CD4-positive, alpha-beta T cell treated with Interleukin-21 for 1 hour (primary cell): ENCODE measurements at places on chromosomes 2 and 18.

- DNase-seq = no peak
Observed at GRCh38 chr18:57836557-57836956, 33.4 kb upstream of the ATP8B1 start.

GRCh38 chr2:83784315-83784714 is 674.8 kb downstream of the SUCLG1 start:
- DNase-seq = no peak

- DNase-seq = no peak
Observed at GRCh38 chr2:96880891-96881273, 11.0 kb upstream of the SEMA4C start.

DNA sequence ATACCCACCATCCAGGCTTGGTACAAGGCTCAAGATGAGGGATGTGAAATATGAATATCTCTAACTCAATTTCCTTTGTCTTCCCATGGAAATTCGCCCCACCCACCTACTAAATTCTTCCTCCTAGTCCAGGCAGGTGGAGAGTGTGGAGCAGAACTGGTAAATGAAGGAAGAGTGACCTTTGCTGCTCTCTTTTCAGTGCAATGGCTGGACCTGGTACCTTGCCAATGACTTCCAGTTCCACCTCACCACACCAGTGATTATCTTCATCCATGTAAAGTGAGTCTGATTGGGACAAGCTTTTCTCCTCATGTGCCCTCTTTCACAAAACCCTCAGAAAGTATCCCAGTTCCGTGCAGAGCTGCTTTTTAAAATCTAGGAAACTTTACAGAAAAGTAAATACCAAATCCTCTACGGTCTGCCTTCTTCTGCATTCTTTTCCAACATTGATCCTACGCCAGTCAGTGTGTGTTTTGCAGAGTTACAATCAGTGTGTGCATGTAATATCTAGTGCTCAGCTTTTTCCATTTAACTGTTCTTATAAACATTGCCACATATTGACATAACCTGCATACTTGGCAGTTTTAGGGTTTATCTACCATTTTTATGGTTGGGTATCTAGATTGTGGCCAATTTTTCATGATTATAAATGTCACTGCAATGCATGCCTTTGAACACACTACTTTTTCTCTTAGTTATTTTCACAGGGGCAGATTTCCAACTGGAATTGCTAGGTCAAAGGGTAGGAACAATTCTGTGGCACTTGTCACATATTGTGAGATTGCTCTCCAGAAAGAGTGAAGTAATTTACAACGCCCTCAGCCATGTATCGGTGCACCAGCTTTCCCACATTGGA is 86.5 kb upstream of the SEC11C start:
- no peak for DNase-seq

DNA sequence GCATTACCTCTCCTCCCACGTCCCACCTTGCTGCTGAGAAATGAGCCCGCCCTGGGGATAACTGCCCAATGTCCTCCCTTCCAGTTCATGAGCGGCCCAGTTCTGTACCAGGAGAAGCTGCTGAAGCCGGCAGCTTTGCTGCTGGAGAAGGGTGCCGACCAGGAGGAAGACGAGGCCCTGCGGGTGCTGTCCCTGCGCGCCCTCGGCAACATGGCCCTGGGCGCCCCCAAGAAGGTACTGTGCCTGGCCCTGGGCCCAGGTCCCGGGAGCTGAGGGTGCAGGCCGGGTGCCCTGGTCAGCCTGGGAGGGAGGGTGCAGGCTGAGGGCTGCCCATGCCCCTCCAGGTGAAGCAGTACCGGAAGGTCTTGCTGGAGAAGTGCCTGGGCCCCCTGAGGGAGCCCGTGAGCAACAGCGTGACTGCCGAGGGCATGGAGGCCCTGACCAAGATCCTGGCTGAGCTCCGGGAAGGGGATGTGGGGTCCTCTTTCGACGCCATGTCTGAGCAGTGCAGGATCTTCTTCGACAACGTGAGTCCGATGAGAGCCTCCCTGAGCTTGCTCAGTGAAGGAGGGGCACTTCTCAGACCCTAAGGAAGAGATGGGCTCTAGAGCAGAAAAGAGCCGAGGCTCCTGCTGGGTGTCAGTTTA is 25.7 kb downstream of the HJURP start:
- DNase-seq = no peak

DNA sequence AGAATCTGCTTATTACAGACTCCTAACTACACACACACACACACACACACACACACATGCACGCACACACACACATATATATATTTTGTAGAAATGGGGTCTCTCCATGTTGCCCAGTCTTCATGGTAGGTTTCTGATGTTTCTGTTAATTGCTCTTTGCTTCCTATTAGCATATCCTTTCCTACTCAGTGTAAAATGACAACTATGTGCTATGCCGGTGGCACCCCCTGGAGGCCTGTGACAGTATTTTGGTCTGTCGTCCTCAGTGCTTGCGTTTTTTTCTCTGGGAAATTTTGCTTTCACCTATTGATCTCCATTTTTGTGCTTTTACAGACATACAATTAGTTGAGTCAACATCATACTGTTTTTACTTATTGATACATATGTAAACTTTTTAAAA is 322.1 kb downstream of the LRRTM1 start:
- DNase-seq = no peak

DNA sequence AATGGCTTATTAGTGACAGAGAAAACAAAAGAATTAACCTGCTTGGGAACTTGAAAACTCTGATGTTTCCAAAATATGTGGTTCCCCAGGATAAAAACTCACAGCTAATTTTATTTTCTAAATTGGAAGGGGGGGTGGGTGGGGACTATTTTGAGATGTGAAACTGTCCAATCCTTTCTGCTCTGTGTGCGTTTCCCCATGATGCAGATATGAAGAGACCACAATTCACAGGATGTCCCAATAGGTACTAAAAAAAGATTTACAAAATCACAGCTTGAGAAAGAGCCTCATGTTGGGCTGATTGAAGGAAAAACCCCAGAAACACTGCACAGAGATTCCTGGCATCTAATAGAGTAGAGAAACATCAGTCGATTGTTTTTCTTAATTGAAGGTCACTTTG is 273.2 kb downstream of the ARHGAP15 start:
- DNase-seq = no peak

- DNase-seq = no peak
Observed at GRCh38 chr2:239249776-239250175, 151.0 kb downstream of the HDAC4 start.

GRCh38 chr2:99382143-99382542 is 45.0 kb downstream of the EIF5B start:
- DNase-seq = no peak

GRCh38 chr2:24702800-24703199 is 90.4 kb downstream of the PTRHD1 start:
- no peak for DNase-seq

DNA sequence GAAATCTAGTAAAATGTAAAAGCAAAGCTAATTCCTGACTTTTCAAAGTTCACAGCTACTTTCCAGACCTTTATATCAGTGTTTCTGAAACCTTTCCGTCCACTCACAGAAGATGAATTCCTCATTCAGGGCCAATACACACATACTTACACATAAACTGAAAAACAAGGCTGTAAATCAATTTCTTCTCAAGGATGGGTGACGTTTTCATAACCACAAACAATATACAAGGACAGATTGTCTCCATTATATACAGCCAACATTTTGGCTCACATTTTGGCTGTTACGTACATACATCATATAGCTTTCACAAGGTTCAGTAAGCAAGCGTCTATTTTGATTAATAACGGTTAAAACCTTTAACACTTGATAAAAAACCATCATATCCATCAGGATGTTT is 1.4 kb downstream of the RPRD1A start:
- no peak for DNase-seq

DNA sequence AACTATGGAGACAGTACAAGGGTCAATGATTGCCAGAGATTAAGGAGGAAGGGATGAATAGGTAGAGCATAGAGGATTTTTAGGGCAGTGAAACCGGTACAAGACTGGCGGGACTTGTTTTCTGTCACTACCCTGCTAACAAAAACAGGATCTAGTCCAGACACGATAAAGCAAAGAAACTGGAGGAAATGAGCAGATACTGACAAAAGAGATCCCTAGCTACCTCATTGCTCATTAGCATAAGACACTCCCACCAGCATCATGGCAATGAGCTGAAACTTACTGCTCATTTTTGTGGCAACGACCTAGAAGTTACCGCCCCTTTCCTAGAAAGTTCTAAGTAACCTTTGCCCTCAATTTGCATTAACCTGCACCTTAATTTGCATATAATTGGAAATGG is 131.2 kb downstream of the ETAA1 start:
- DNase-seq = no peak

DNA sequence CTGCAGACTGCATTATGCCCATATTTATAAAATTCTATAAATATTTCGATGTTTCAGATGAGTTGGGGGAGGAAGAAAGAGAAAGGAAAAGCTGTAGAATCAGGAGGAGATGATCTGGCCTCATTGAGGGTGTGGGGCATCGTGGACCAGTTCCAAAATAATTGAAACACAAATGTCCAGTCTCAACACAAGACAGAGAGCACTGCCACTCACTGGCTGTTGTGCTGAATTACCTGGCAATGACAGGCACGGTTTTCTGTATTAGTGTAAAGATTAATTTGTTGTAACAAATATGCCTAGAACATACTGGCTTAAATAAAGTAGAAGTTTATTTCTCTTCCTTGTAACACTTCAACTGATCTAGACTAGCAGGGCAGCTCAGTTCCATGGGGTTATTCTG is 24.1 kb downstream of the POLE4 start:
- DNase-seq = no peak

GRCh38 chr2:146934921-146935320 is 909.9 kb upstream of the ACVR2A start:
- DNase-seq = no peak

DNA sequence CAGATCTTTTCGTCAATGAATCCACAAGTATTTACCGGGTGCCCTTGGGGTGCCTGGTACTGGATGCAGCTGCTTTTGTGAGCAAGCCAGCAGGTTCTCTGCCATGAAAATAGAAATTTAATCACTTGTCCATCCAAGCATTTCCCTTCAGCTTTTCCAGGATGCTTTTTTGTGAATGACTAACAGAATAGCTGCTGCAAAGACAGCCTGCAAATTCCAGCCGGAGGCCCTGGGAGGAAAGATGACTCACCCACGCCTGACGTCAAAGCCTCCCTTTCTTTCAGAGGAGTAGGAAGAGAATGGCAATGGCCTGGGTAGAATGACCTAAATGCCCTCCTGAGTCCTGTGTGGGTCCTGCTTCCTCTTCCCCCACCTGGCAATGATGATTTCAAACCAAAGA is 111.9 kb downstream of the AP1S3 start:
- DNase-seq = no peak

- DNase-seq = no peak
Observed at GRCh38 chr2:112910219-112910618, 746 bp upstream of the IL37 start.

DNA sequence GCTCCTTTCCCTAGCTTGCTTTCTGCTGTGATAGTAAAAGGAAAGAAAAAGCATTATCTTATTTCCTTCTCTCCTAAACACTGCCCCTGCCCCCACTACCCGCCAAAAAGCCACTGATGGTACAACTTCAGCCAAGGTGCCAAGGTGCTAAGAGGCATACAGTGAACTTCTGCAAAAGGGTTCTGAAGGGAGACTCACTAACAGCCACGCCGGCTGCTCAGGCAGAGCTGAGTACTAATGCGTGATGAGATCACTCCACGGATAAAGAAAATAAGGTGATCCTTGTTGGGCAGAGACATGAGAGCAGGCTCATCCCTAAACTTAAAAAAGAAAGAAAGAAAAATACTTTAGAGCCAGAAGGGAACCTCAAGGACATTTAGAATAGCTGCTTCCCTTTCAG is 60.5 kb upstream of the PXDN start:
- DNase-seq = no peak

DNA sequence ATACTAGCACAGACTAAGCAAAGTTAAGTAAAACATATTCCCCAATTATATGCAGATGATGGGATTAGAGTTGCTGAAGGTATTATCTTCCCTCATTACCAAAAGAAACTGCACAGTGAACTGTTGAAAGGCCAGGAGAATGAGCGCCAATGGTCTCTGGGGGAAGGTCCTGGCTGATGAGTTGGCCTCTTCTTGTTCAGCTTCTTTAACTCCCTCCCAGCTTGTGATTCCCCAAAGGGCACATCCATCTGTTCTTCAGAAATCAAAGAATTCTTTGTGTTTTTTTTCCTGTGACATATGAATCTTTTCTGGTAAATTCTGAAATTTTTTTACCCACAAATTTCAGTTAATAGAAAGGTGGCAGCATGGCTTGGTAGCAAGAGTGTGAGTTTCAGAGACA is 667.6 kb downstream of the CNTNAP5 start:
- no peak for DNase-seq

DNA sequence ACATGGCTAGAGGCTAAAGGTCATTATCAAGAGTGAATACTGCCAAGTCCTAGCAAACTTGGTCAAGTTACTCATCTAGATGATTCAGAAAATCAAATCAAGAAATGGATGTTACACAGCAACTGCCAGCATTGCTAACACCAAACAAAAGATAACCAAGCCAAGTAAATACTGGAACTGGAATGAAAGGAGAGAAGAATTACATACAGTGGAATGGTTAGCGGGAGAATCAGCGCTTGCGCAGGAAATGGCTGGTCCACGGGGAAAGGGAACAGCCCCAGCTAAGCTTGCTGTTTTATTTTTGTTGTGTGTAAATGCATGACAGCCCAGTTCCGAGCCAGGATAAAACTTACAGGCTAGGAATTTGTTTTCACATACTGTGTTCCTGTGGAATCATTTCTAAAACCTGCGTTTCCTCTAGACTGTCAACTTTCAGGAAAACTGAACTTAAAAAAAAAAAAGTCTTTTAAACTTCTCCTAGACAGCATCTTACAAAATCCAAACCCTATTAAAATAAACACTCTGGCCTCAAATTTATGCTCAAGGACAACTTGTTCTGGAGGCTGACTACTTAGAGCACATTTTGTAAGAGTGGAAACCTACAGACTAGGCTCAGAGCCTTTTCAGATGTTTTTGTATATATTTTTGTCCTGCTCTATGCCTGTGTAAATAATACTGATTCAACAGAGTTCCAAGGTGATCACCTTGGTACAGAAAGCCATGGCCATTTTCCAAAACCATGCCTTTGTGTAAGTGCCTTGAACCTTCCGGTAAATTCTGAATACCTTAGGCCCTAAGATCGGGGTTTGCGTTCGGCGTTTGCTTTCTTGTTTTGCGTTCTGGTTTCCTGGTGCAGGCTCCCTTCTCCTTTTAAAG is 30.7 kb upstream of the TXNDC2 start:
- no peak for DNase-seq

DNA sequence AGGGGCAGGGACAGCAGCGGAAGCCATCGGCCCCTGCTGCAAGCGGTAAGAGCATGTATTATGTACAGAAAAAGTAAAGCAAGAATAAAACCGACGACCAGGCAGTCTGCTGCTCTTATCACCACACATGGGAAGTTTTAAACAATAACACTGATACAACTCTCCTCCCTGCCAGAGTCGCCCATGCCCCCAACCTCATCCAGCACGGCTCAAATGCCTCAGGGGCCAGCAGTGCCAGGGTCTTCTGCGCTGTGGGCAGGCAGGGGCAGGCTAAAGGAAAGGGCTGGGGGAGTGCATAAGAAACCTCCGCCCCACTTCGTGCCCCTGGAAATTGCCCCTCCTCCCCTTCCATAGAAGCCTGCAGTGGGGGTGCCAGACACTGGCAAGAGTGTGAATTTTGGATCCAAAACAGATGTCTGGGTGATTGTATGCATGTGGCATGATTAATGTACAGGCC is 10.1 kb downstream of the TEX51 start:
- DNase-seq = no peak
